ENCODE measurements at places on chromosomes 7 and 10.

GRCh38 chr10:104218751-104219150 is 13.4 kb downstream of the CFAP43 start:
- no peak for DNase-seq

DNA sequence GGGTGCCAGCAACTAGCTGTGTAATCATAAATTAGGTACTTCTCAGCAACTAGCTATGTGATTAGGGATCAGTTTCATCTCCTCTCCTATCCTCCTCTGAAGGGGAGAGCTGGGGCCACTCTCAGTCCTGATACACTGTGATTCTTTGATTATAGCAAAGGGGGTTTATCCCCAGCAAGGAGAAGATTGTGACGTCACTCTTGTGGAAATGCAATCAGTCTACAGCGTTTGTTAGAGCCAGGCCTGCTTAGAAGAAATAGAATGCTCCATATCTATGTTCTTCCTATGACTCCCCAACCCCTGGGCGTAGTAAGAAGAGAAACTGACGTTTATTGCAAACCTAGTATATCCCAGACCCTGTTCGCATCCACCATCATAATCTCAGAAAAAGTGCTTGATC is 308.2 kb downstream of the GFRA1 start:
- DNase-seq: no peak

DNA sequence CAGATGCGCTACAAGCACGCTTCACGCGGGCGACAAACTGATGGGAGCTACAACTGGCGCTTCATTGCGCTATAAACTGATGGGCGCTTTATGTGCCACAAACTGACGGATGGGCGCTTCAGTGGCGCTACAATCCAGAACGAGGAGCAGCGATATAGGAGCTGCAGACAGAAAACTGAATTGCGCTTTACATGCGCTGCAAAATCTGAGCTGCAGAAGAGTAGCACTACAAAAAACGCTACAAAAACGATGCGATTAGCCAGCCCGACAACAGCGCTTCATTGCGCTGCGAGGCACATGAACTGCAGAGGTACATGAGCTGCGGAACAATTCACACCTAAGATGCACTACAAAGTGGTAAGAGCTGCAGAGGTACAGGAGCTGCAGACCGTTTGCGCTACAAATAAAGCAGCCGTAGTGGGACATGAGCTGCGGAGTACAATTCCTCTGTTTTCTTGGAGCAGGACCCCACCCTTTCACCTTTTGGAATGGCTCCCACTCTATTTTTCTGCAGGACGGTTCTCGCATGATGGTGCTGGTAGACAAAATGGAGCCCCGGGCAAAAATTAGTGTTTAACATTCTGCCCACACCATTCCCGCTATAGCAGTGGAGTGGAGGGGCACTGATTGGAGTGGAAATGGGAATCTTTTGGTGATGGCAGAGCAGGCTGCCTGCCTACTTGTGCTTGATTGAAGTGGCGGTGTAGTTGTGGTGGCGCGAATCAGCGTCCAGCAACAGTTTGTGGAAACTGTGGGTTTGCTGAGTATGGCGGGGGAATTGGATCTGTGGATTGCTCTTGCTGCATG is 1.2 kb upstream of the SGCE start:
- DNase-seq: peak; percentile 68

GRCh38 chr10:91374052-91374451 is 36.1 kb upstream of the HECTD2 start:
- no peak for DNase-seq

- no peak for DNase-seq
Observed at GRCh38 chr10:31036209-31036608, 4.5 kb upstream of the ZNF438 start.

GRCh38 chr7:95737828-95738505 is 34.4 kb upstream of the DYNC1I1 start:
- no peak for DNase-seq

DNA sequence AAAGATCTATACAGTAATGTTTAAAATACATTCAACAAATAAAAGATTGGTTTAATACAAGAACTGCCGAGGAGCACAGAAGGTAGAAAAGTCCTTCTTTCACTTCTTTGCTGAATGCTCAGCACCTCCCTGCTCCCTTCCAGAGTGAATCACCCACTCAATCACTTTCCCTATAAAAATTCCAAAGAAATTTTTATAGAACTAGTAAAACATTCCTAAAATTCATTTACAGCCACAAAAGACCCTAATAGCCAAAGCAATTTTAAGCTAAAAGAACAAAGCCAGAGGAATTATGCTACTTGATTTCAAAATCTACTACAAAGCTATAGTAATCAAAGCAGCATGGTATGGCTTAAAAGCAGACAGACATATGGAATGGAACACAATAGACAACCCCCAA is 320.9 kb downstream of the PCLO start:
- no peak for DNase-seq

- peak; percentile 19 for DNase-seq
Observed at GRCh38 chr10:124344266-124344590, 74.5 kb downstream of the OAT start.

- no peak for DNase-seq
Observed at GRCh38 chr7:88155756-88156155, 64.1 kb downstream of the SRI start.

DNA sequence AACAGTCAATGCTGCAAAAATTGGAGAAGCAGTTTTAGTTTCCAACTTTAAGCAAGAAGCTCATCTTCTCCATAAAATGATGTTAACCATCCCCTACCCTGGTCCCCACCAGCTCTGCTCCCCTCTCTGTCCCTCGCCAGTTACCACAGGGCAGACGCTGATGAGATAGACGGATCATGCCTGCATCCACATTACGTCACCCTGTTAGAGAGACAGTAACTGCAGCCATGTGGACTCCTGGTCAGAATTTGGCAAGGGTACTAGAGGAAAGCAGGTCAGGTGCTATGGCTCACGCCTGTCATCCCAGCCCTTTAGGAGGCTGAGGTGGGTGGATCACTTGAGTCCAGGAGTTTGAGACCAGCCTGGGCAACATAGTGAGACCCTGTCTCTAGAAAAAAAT is 81.9 kb upstream of the FZD8 start:
- DNase-seq: no peak

GRCh38 chr10:17607603-17608332 is 9.4 kb downstream of the HACD1 start:
- DNase-seq: no peak

DNA sequence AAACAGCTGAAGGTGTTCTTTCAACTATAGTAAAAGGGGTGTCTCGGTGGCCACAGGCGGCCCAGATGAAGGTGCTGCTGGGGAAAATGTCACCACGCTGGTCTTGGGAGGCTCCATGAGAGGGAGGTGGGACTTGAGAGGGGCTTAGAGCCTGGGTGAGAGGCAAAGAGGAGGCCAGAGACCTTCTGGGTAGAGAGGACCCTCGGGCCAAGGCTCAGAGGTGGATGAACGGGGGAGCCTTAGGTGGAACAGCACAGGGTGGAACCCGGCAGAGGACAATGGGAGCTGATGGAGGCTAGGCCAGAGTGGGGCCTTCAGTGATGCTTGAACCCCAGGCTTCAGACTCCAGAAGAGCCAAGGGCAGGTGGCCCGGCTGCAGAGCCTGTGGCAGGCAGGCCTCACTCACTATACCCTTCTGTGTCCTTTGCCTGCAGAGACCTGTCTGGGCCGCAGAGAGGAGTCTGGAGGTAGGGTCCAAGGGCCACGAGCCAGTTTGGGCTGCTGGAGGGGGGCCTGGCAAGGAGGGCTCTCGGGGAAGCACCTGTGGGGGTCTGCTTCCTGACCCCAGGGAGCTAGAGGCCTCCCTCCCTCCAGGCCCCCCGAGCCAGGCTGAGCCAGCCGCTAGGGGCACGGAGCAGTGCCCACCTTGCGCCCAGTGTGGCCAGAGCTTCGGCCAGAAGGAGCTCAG is 32.1 kb downstream of the ZNF783 start:
- no peak for DNase-seq

All from activated effector memory CD4-positive, alpha-beta T cell treated with anti-CD3 and anti-CD28 coated beads, Interleukin-2, amount 50 U/mL, for 16 hours (primary cell).